ENCODE measurements at places on chromosomes 6 and 20. TPM values are rescaled to one million over a fixed set of nuclear protein-coding genes. Genes with fewer than 3 reads are reported as not detected.

POU5F1 gene
- 0.09 TPM for total RNA-seq

PANK2 gene
- 52.4 TPM for total RNA-seq

HRH3 gene
- not detected for total RNA-seq

RIPOR3 gene
- total RNA-seq, result 21.7 TPM

AHI1 gene
- 27.1 TPM for total RNA-seq

PI3 gene
- total RNA-seq, result not detected

NKAIN4 gene
- 0.18 TPM for total RNA-seq

METTL24 gene
- total RNA-seq, result 0.43 TPM

ABHD16B gene
- not detected for total RNA-seq

MAFB gene
- under 0.01 TPM for total RNA-seq

RNF144B gene
- 0.28 TPM for total RNA-seq

TBP gene
- 9.3 TPM for total RNA-seq

RNASET2 gene
- total RNA-seq, result 45.4 TPM

SLC22A7 gene
- not detected for total RNA-seq

Data from smooth muscle cell of bladder (primary cell).